ENCODE measurements at places on chromosomes 3 and 15.
A peak's percentile ranks its signal among the peaks of the same experiment; 100 is the strongest.

DNA sequence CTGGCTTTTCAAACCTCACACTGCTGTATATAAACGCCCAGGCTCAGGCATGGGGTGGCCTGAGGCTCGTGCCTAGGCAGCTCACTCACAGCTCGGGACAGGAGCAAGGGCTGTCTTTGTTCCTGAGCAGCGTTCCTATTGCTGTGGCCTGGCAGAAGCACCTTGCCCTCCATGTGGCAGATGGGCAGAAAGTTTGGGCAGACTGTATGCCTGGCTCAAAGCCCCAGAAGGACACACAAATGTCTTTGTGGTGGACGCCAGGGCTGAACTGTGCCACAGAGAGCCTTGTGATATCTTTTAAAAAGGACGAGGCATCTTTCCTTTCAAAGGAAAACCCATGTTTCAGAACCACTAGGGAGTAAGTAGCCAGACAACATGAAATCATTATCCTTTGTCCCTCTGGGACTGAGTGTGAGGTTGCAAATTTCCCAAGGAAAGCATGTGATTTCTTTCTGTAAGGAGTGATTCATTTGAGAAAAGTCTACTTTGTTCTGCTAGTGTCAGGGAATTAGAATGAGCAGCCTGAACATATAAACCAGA lies 29.3 kb upstream of the UBE2E1 start:
- no peak for DNase-seq

- peak; percentile 5 for DNase-seq
Observed at GRCh38 chr3:105959851-105960250, 91.0 kb upstream of the CBLB start.

GRCh38 chr3:150800722-150801121 lies 37.8 kb upstream of the SIAH2 start:
- no peak for DNase-seq

DNA sequence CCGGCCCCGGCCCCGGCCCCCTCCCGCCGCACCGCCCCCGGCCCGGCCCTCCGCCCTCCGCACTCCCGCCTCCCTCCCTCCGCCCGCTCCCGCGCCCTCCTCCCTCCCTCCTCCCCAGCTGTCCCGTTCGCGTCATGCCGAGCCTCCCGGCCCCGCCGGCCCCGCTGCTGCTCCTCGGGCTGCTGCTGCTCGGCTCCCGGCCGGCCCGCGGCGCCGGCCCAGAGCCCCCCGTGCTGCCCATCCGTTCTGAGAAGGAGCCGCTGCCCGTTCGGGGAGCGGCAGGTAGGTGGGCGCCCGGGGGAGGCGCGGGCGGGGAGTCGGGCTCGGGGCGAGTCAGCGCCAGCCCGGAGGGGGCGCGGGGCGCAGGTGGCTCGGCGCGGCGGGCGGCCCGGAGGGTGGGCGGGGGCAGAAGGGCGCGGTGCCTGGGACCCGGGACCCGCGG lies 352 bp downstream of the CHRD start:
- peak; percentile 37 for DNase-seq

- DNase-seq = no peak
Observed at GRCh38 chr15:90051874-90052273, 50.4 kb downstream of the IDH2 start.

DNA sequence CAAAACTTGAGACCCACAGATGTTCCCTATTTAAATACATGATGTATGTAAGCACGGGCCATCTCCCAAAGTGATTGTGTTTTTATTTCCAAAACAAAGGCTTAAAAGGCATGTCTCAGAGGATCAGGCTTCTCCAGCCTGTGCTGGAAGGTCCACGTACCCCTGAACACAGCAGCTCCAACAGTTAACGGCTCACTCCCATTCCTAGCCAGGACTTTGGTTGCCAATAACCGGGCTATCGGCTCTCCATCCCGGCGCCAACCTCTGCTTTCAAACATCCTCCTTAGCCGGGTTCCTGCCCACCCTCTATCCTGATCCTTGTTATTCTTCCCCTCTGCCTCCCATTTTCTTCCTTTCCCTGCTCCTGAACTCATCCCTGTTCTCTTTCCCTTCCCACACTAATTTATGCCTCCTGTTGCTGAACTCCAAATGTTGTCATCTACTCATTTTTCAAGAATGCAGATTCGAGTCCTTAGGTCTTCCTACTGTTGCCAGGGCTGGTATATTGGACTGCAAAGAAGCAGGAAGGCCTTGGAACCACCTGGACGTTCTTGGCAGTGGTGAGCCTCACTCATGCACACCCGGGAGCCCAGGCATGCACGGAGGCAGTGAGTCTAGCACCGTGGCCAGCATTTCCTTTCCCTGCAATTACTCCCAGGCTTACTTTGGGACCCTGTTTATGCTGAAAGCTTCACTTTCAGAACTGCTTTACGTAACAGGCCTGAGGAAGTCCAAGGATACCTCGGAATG lies 128.4 kb upstream of the RAD18 start:
- DNase-seq = no peak

DNA sequence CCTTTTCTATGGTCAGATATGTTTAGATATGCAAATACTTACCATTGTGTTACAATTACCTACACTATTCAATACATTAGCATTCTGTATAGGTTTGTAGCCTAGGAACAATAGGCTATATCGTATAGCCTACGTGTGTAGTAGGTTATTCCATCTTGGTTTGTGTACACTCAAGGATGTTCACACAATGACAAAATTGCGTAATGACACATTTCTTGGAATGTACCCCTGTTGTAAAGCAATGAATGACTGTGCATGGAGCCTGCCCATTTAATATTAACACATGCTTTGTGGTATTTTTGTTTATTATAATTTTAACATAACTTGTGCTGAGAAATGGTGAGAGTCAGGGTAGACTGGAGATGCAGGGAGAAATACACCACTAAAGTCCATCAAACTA lies 154.9 kb downstream of the LEKR1 start:
- no peak for DNase-seq

DNA sequence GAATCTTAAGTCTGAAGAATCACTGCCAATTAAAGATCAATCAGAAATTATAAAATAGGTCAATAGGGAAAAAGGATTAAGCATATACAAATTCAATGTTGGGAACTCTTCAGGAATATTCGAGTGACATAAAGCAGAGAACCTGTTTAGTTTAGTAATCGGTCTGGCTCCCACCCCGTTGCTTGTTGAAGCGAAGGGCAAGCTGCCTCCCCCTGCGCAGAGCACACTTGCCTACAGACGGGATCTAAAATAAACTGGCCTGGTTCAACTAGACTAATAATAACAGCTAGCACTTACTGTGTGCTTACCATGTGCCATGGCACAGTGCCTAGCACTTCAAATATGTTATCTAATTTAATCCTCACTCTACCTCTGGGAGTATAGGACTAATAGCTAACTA lies 8.6 kb downstream of the SEMA6D start:
- no peak for DNase-seq

DNA sequence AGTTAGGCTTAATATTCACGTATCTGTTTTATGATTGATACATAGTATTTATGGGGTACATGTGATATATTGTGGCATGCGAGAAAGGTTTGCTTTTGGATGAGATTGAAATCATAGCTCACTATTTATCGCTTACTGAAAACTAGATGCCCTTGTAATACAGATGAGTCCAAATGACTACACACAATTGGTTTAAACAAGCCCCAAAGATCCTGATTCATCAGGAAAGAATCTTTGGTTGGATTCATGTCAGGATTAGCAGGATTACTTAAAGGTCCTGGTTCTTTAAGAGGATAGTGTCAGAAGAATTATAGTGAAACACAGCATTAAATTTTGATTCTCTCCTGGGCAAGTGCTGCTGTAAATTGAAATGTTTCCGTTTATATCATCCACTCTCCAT lies 18.6 kb upstream of the AADAC start:
- DNase-seq = no peak

GRCh38 chr15:50881121-50882048 lies 27.1 kb upstream of the AP4E1 start:
- no peak for DNase-seq

GRCh38 chr15:55796321-55796965 lies 53.5 kb upstream of the PRTG start:
- no peak for DNase-seq

GRCh38 chr3:65020281-65021160 lies 332.7 kb upstream of the ADAMTS9 start:
- DNase-seq = no peak

DNA sequence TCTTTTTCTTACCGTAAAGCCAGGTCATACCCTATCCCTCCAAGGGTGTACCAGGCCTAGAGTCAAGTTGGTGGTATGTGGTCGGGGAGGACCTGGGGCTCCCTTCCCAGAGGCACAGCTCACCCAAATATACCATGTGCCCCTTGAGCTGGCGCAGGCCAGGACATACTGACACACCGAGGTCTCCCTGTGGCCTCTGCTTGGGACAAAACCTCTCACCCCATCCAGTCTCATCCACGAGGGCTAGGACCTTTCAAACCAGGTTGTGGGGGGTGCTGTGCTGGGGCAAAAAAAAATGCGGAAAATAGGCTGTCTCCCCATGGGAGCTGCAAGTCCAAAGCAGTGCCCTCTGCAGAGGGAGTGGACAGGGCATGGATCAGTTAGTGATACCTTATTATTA lies 22.8 kb downstream of the PTH1R start:
- DNase-seq = no peak

GRCh38 chr3:12158387-12159226 lies at the start of gene TIMP4:
TIMP4 (minus strand) TSS chr3:12158912; CDS start chr3:12158840, 72 bp downstream.
- no peak for DNase-seq

DNA sequence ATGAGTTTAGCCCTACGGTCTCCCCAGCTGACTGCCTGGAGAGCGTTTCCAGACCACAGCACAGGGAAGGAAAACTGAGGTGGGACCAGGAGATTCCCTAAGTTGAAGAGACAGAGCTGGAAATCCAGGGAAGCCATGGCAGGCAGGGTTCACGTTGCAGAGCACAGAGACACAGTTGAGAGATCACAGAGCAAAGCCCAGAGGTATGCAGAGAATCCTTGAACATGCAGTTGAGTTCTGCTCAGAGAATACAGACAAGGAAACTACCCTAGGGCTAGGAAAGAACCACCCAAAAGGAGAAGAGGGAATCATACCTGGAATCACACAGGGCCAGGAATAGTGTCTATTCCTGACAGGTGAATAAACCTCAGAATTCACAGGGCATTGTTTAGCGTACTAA lies 14.3 kb downstream of the SLC28A1 start:
- no peak for DNase-seq

DNA sequence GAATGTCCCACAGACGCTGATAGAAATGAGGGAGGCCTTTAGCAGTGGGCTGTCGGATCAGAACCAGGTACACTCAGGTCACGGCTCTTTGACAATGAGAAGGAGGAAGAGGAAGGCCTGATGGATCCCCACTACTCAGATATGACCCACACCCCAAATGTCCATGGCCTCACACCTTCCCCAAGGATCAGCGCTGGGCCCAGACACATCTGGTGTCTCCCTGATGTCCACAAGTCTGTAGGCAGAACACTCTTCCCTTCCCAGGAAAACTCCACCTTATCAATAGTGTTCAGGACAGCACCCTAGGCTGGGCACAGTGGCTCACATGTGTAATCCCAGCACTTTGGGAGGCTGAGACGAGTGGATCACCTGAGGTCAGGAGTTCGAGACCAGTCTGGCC lies 33.3 kb upstream of the SFMBT1 start:
- DNase-seq = no peak

DNA sequence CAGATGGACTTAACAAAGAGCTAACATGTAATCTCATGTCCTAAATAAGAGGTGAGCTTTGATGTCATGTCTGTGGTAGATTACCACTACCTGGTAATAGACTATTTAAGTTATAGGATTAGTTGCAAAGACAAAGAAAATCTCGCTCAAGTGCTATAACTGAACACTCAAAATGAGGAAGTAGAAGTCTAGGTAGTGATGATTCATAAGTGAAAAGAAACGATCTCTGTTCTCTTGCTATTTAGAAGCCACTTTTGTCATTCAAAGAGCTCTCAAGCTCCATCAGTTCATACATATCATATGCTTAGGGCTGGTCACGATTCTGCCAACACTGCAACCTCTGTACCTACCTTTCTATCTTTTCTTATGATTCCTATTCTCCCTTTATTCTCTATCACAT lies 110.9 kb downstream of the EDEM1 start:
- DNase-seq = no peak

DNA sequence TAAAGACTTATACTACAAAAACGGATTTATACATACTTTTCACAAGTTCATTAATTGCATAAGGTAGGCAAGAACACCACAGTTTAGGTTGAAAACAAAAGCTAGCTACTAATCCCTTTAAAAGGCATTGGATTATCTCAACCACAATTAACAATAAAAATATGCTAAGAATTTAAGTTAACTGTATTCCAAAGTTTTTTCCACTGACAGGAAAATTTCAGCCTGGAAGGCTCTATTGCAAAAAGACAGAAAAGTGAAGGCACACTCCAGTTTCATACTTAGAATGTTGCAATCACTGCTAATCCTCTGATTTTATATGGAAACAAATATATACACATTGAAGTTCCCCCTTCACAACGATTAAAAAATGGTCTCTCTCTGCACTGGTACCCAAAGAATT lies 71.5 kb downstream of the TJP1 start:
- no peak for DNase-seq

GRCh38 chr15:98723195-98723594 lies 74.9 kb downstream of the IGF1R start:
- no peak for DNase-seq

GRCh38 chr3:123349566-123350435 lies 99.1 kb downstream of the ADCY5 start:
- DNase-seq = no peak

GRCh38 chr15:95894407-95894956 lies 436.0 kb upstream of the NR2F2 start:
- DNase-seq = no peak

Measured in CD4-positive, alpha-beta T cell (primary cell).